HCT116 (cell line): ENCODE measurements at places on chromosomes 12 and 14. TPM values are rescaled to one million over a fixed set of nuclear protein-coding genes. Genes with fewer than 3 reads are reported as not detected.

The KCNK10 gene
- total RNA-seq: not detected

The GEMIN2 gene
- total RNA-seq: 27.3 TPM

The TBC1D30 gene
- 24.1 TPM for total RNA-seq

The ARHGDIB gene
- 4.3 TPM for total RNA-seq

- no peak for DNase-seq
Measured at GRCh38 chr14:98382662-98383061, 889.3 kb downstream of the BCL11B start.

- DNase-seq: no peak
Measured at GRCh38 chr14:90693413-90693812, 122.8 kb downstream of the TTC7B start.

DNA sequence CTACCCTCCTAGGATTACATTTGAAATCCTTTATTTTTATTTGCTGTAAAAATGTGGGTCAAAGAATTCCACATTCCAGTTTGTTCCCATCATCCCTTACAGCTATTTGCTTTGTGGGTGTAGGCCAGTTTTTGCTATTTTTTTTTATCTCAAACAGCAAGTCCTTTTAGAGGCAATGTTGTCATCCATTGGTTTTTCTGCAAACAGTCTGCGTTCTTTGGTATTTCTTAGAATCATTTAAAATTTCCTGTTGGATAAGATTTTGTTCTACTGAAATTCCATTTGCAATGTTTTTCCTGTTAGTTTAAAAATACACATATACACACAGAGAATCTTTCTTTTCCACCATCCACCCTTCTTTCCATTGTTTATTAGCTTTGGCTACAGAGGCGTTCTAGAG, 53.3 kb upstream of the STK38L start:
- no peak for DNase-seq

- DNase-seq: no peak
Measured at GRCh38 chr12:3944620-3945019, 71.4 kb upstream of the PARP11 start.

GRCh38 chr12:51811203-51812202, 37.0 kb downstream of the FIGNL2 start:
- DNase-seq: no peak

- no peak for DNase-seq
Measured at GRCh38 chr12:48414021-48414420, 58.3 kb upstream of the ANP32D start.

DNA sequence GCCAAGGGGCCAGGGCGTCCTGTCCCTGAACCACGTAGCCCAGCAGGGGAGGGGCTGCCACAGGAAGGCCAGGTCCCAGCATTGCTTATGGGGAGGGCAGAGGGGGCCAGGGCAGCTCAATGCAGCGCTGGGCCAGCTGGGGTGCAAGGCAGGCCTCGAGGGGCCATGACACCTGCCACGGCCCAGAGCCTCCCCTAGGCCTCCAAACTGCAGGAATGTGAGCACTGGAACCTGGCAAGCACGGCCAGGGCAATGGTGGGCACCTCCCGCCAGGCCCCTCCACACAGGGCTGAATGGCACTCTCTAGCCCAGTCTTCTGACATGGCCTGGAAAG, 32.5 kb upstream of the GPR132 start:
- DNase-seq: no peak

- DNase-seq: no peak
Measured at GRCh38 chr14:67987606-67988005, 168.0 kb downstream of the RAD51B start.

DNA sequence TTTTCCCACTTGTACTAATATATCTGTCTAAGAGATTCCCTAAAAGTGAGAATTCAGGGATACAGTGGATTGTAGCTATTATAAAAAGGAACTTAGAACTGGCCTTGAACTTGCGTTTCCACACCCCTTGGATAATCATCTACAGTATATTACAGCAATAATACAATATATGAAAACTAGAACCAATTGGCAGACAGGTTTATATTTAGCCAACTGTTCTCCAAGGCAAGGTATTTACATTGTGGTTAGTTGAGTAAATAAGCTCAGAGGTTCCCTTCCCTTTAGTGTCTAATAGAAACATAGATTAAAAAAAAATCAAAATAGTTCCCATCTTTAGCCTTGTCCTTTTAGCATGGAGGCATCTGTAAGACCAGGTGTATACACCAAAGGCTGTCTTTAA, 42.1 kb downstream of the LIMA1 start:
- DNase-seq: no peak

DNA sequence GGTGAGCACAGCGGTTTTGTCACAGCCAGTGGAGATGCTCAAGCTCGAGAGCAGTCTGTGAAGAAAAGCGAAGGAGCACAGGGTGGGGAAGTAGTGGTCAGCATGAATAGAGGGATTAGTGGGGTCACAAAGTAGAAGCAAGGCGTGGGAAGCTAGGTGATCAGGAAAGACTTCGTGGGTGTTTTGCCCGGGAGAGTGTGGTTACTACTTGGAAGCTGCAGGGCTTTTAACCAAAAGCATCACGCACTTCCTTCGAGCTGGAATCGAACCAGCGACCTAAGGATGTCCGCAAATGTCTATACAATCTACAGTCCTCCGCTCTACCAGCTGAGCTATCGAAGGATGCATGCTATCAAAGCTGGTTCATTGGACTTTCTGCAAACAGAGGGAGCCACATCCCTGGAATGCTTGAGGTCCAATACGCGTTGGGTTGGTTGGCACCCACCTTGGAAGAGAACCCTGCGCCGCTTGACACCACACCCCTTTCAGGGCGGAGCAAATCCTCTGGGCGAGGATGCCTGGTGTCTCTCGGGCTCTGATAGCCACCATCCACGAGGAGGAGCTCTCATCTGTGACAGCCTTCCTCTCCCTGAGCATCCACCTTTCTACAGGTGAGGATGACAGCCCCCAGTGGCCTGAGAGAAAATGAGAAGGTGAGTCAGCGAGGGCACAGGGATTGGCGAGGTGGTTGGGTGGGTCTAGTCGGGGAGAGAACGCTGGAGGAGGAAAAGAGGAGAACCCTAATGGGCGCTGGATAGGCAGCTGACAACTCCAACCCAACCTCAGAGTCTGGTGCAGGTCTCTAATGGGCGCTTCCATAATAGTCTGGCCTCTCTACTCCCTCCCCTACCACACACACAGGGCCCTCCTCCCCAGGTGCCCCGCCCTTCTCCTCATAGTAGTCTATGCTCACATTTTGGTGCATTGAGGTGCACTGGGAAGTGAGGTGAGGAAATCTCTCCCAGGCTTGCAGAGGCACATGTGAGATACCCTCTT, 16.0 kb upstream of the OR6S1 start:
- DNase-seq: peak; percentile 96

DNA sequence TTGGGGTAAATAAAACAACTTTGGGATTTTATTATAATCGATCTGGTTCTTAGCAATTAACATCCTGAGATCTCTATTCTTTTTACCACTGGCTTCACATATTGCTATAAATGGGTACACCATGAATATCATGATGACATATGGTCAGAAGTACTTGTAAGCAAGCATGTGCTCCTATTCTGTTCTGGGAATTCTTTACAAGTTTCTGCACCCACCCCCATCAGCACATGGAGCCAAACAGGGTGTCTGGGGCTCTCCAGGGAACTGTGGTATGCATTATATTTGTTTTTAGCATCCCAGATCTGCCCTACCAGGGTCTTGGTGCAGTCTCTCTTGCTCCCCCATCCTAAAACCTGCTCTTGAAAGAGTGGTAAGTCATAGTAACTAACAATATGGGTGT, 31.3 kb downstream of the DMAC2L start:
- no peak for DNase-seq

- no peak for DNase-seq
Measured at GRCh38 chr12:104505095-104505818, 48.5 kb downstream of the CHST11 start.
